ENCODE measurements at places on chromosomes 6 and 20. TPM values are rescaled to one million over a fixed set of nuclear protein-coding genes. Genes with fewer than 3 reads are reported as not detected.
A peak's percentile ranks its signal among the peaks of the same experiment; 100 is the strongest.

Gene ZBP1
- not detected for total RNA-seq

DNA sequence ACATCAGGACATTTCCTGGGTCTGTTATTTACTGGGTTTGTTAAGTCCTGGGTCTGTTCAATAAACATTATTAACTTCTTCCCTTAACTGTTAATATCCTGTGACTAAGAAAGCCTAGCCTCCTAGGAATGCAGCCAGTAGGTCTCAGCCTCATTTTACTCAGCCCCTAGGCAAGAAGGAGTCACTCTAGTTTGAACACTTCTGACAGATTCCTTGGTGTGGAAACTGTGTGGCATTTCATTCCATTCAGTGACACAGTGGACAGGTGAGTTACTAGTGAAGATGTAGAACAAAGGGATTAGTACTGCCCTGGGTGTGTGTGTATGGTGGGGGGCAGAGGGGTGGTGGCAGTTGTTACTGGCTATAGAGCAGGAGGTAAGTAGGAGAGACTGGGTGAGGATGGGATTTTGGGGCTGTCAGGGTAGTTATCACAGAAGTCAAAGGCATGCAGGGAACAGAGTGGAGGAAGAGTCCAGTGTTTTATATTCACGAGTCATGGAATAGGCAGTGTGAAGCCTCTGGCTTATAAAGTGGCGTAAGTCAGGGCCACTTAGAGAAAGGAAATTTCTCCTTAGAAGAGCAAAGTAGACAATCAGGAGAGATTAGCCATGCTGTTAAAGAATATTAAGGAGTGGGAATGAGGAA lies 28.4 kb downstream of the RNF182 start:
- DNase-seq: no peak

DNA sequence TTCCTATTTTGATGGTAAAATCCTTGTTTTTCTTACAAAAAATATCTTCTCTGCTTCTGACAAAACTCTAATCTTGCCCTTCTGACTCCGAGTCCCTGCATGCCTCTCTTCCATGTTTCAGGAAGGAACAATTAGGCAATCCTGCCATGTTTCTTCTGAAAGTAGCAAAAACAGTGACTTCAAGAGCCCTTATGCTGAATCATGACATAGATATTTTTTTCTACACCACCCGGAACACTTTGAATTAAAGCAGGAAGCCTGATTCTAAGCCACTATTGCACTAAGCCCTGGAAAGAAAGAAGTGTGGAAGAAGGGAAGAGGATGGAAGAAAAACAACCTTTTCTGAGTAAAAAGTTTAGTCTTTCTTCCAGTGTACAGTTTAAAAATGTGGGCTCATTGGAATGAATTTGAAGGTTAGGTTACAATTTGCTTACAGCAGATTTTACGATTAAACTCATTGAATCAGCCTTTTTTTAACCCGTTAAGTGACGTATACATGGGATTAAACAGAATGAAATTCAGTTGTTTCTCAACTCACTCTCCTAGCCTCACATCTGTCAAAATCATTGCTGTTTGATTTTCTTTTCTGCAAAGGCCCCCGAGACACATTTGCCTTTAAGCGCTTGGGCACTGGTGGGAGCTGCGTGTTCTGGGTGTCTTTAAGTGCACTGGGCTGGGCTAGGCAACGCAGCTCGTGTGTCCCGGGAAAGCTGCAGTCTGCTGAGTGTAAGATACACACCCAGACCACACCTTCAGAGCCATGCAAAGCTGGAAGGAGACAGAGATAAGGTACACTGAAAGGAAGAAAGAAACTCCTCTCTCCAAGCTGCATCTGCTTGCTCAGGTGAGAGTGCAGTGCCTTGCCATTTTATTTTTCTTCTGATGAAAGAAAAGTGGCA lies 159.4 kb upstream of the CITED2 start:
- DNase-seq: no peak

DNA sequence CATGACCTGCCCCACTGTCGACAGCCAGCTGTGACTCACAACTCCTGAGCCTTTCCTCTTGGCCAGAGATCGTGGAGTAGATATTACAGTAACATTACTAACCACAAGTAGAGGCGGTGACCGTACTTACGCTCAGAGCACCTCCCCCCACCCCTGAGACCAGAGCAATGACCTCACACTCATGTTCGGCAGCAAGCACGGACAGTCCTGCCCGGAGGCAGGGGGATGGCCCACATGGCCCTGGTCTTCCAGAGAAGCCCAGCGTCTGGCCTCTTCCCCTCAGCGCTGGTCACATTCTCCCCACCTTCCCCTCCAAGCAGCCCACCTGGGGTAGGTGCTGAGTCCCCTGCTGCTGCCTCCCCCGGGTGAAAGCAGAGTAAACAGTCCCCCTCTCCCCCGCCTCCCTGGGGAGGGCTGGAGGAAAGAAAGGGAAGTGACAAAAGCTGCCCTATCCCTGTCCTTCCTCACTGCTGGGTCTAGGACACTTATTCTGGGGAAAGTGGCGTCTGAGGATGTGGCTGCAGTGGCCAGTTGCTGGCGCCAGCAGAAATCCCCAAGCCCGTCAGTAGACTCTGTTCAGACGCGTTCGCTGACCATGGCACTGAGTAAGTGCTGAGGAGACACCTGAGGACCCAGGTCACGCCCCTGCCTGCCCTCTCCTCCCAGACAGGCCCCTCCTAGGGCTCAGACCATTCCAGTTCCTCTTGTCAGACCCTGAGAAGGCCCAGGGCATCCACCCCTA lies 68.5 kb downstream of the MRPL14 start:
- peak; percentile 76 for DNase-seq

DNA sequence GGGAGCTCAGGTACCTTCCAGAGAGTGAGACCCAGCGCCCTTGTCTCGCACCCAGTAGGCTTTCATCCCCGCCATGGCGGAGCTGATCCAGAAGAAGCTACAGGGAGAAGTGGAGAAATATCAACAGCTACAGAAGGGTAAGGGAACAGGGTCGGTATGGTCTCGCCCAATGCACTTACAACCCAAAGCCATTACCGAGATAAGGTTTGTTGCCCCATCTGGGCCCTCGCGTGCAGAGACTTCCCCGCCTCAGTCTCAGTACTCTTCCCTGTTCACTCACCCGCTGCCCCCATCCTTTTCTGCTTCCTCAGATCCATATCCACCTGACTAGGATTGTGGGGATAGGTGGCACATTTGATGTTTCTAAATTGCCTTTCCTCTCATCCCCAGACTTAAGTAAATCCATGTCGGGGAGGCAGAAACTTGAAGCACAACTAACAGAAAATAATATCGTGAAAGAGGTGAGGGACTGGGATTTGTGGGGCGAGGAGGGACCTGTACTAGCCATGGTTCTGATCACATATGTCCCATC lies 449 bp downstream of the PFDN6 start:
- DNase-seq: no peak

- no peak for DNase-seq
Observed at GRCh38 chr6:139003751-139004150, 15.7 kb upstream of the REPS1 start.

Gene LRFN2
- total RNA-seq: not detected

- no peak for DNase-seq
Observed at GRCh38 chr6:13159300-13159699, 169.0 kb downstream of the TBC1D7 start.

Gene TGM6
- not detected for total RNA-seq

Gene TRIM40
- not detected for total RNA-seq

DNA sequence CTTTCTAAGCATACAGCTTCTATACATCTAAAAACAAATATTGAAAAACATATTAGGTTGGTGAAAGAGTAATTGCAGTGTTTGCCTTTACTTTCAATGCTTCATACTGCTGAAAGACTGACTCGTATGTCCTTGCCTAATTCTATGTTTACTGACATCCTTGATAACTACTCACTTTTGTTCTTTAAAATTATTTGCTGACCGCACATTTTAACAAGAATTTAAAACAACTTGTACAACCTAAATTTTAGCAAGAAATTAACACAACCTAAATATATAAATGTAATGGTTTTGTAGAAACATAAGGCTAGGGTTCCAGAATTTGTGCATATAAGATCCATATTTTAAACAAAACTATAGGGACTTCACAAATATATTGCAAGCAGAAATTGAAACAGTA lies 640.2 kb upstream of the MMS22L start:
- DNase-seq: no peak

Gene TSBP1
- not detected for total RNA-seq

DNA sequence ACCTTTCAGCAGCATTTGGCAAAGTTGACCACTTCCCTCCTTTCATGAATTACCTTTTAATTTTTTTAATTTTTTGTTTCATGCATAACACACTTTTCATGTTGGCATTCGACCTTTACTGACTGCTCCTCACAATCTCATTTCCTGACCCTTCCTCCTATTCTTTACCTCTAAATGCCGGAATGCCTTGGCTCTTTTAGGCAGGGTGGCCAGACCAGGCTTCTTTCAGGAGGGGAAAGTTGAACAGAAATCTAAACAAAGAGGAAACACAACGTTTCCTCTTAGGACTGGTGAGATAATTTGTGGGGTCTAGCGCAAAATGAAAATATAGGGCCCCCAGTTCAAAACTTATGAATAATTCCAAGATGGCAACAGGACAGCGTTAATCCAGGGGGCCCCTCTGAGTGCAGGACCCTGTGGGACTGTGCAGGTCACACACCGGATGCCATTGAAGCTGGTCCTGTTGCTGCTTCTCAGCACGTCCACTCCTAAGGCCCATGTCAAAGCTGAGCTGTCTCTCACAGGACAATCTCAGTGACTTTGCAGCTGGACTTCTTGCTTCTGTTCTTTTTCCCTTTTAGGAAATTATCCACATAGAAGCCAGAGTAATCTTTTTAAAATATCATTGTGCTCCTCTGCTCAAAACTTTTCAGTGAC lies 313.8 kb downstream of the HDGFL1 start:
- no peak for DNase-seq

Gene TFAP2A
- total RNA-seq: 0.21 TPM

- no peak for DNase-seq
Observed at GRCh38 chr6:113529196-113529595, 327.9 kb upstream of the MARCKS start.

Gene TREM1
- 1.9 TPM for total RNA-seq

DNA sequence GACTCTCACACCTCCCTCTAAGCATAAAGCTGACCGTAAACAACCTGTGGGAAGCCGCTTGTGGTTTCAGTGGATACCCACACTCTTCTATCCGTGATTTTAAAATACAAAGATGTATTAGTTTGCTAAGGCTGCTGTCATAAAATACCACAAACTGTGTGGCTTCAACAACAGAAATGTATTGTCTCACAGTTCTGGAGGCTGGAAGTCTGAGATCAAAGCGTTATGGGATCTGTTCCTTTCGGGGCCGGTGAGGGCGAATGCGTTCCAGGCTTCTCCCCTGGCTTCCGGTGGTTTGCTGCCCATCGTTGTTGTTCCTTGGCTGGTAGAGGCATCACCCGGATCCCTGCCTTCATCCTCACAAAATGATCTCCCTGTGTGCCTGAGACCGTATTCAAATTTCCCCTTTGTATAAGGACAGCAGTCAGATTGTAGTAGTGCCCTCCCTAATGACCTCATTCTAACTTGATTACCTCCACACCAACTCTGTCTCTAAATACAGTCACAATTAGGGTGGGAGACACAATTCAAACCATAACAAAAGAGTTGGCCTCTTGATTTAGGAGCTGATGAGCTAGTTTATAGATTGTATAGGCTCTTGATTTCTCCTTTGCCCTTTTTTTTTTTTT lies 210.6 kb upstream of the SOX4 start:
- no peak for DNase-seq

DNA sequence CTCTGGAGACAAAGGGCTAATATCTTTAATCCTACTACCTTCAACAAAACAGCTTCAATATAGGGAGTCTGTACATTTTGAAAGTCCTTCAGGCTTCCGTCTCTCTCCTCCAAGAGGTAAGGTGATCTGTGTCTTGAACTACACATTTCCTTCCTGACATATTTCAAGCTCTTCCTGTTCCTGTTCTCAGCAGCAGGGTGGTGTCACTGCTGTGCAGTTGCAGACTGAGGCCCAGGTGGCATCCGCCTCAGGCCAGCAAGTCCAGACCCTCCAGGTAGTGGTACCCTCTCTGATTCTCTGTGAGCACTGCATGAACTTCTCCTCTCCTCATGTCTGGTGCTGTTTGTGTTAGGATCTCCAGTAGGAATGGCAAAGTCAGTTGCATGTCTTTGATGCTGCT lies 7.8 kb downstream of the NFYA start:
- DNase-seq: no peak

All from uterus (tissue), 4 donors.